ENCODE measurements at places on chromosomes 7 and 10.

- no peak for DNase-seq
Measured at GRCh38 chr7:128042012-128042411, 10.8 kb upstream of the LRRC4 start.

DNA sequence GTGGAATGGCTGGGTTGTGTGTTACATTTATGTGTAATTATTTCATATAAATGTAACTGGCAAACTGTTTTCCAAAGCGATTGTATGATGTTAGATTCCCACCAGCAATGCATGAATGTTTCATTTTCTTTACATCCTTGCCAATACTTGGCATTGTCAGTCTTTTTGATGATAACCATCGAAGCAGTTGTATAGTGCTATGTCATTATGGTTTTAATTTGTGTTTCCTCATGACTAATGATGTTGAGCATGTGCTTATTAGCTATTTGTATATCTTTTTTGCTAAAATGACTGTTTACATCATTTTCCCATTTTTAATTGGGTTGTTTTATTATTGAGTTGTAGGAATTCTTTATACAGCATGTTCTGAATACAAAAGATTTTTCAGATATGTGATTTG is 22.3 kb downstream of the AHCYL2 start:
- no peak for DNase-seq

DNA sequence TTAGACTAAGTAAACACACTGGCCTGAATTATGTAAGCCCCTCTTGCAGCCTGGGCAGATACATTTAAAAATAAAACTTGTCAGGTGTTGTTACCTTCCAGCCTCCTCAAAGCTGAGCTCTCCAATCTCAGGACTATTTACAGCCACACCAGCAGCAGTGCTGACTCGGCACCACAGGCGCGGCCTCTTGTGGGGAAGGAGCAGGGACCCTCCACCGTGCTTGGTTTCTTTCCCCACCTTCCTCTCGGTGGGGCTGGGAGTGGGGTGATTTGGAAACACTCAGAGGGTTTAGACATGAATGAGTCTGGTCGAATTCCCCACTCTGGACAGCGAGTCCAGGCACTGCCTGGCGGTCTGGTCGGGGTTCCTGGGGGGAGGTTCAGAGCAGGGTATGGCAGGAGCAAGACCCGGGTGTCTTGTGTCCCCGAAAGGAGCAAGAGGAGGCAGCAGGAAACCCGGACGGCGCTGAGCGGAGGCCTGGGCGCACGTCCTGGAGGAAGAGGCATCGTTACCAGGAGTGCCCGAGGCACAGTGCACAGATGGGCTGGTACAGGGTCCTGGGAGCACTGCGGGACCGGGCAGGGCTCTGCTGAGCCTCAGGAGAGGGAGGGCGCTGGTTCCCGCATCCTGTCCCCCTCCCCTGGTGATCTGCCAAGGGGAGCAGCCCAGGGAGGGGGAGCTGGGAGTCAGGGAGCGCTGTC is 29.2 kb upstream of the CFAP46 start:
- DNase-seq, result no peak

GRCh38 chr7:129958643-129959470 is 6.1 kb upstream of the UBE2H start:
- peak; percentile 18 for DNase-seq

DNA sequence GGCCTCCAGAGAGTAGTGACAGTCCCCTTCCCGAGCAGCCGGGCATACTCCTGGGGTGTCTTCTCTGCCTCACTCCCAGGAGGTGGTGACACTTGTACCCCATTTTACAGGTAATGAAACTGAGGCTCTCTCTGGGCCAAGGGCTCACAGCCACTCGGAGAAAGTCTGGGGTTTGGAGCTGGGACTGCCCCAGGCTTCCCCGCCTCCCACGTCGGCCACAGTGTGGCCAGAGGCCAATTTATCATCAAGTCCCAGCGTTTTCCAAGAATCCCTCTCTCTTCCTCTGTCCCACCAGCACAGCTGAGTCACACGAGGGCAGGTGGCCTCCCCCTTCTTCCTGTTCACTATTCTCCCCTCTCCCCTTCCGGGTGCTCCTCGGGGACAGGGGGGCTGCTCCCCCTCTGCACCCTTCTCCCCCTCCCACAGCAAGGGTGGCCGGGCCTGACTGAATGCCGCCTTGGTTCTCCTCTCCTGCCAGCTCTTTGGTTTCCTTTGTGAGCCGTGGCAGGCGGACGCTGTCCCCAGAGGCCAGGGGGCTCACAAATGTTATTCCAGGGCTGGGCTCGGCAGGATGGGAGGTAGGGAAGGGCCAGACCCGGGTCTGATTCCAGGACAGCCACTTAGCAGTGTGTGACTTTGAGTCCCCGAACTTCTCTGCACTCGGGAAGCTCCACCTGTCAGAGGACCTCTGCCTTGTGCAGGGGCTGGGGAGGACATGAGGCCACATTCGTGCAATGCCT is 17.7 kb downstream of the CLIP2 start:
- no peak for DNase-seq

DNA sequence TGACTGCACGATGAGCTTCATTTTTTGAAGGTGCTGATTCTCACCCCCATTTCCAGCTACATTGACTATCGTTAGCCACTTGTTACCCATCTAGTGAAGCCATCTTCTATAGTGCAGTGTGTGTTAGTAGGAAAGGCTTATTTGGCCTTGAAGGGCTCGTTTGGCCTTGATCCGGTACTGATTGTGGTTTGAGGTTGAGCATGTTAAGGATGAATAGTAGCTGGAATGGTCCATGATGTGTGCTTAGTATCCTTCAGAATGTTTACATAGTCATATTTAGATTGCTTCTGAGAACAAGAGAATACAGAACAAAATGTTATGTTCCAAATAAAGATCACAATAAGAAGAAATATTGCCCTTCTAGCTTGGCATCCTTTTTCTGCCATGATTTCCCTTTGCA is 591.5 kb downstream of the AUTS2 start:
- DNase-seq, result no peak

GRCh38 chr7:27248427-27248806 is 5.8 kb downstream of the EVX1 start:
- DNase-seq, result no peak

GRCh38 chr10:113360870-113361269 is 192.0 kb upstream of the HABP2 start:
- DNase-seq, result no peak

- DNase-seq, result no peak
Measured at GRCh38 chr10:101092881-101093354, 31.1 kb downstream of the KAZALD1 start.

DNA sequence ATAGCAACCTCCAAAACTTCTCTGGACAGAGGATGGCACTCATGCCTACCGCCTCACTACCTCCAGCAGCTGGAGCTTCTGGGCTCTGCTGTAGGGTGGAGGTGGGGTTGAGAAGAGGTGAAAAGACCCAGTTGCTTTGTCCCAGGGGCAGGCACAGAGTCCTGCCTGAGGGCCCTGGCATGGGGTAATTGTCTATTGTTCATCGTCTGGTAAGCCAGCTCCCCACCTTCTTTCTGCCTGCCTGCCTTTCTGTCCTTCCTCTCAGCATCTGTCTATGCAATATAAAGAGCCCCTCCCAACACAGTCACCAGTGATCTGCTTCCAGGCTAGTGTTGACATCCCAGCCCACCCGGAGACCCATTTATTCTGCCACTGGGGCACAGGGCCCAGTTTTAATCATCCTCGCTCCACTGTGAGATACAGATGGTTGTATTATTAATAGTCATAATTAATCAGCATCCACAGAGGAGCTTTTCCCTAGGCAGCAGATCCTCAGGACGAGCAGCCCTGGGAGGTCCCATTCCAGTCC is 39.0 kb downstream of the ZMIZ1 start:
- DNase-seq, result no peak
